ENCODE measurements at places on chromosomes 1 and 21. TPM values are rescaled to one million over a fixed set of nuclear protein-coding genes. Genes with fewer than 3 reads are reported as not detected.
A peak's percentile ranks its signal among the peaks of the same experiment; 100 is the strongest.

CYP4X1 gene
- 5.1 TPM for polyA plus RNA-seq

SYT2 gene
- polyA plus RNA-seq: 5.4 TPM

- H3K4me1 ChIP-seq: no peaks in the 10 kb centered on the region
- no peak overlapping the region for H3K4me3 ChIP-seq
- no peak overlapping the region for H3K27ac ChIP-seq
- H3K36me3 ChIP-seq: no peaks in the 10 kb centered on the region
- DNase-seq: no peak
These were observed 338.7 kb downstream of the SIPA1L2 start for GRCh38 chr1:232291261-232291660.

- H3K4me1 ChIP-seq: peaks cover 23% of the 10 kb centered on the region
- no peak overlapping the region for H3K4me3 ChIP-seq
- DNase-seq: no peak
- peak overlapping the region; percentile 55 for H3K27ac ChIP-seq
- peaks cover 16% of the 10 kb centered on the region for H3K36me3 ChIP-seq
These were observed 31.7 kb downstream of the ELK4 start for GRCh38 chr1:205600085-205600484.

- DNase-seq: no peak
- H3K27ac ChIP-seq: no peak overlapping the region
- no peaks in the 10 kb centered on the region for H3K36me3 ChIP-seq
- peaks cover 6% of the 10 kb centered on the region for H3K4me1 ChIP-seq
- no peaks in the 10 kb centered on the region for H3K27me3 ChIP-seq
These were observed 180.7 kb downstream of the KAZN start for GRCh38 chr1:14778898-14779865.

CSF3R gene
- 10.1 TPM for polyA plus RNA-seq

PCAT6 gene
- 1.2 TPM for polyA plus RNA-seq

Data from left lung (tissue), 14 donors.